ENCODE measurements at places on chromosomes 6 and 20.
A peak's percentile ranks its signal among the peaks of the same experiment; 100 is the strongest.

DNA sequence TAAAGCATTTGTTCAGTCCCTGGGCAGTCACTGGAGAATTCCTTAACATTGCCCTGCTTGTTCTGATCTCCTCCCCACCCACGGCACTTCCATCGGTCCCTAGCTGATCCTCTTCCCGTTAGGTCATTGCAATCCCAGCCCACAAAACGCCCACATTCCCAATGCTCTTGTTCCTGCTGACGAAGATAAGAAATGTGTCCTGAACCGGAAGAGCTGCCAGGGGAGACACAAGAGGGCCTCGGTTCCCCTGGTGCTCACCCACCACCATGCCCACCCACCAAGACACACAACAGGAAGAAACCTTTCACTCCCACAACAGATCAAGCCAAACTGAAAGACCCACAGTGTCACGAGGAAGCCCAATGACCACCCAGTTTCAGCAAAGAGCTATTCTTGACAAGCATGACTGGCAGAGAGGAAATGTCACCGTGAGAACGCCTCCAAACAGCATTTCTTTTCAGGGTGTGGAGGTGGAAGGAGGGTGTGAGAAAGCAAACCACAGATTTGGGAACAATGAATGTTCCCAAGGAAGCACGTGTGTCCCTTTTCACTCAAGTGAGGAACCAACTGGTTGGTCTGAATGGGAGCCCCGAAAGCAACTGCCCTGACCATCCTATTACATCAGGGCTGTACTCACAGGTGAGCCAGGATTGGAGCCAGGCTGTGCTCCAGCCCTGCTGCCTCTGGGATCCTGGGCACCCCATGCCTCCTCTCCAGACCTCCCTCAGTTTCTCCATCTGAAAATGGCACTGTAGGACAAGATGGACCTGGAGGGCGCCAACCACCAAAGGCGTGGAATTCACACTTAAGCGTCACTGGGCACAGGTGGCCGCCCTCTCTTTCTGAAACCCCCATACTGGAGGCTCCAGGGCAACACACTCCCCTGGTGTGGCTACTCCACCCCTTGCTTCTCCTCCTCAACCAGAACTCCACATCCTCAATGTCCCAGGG is 97.5 kb downstream of the ZMYND8 start:
- peak; percentile 29 for DNase-seq

GRCh38 chr6:100194535-100194934 is 200.5 kb upstream of the MCHR2 start:
- DNase-seq = no peak

GRCh38 chr6:14372734-14373489 is 255.3 kb downstream of the CD83 start:
- no peak for DNase-seq

- no peak for DNase-seq
Measured at GRCh38 chr6:167435209-167435728, 110.4 kb downstream of the TTLL2 start.

DNA sequence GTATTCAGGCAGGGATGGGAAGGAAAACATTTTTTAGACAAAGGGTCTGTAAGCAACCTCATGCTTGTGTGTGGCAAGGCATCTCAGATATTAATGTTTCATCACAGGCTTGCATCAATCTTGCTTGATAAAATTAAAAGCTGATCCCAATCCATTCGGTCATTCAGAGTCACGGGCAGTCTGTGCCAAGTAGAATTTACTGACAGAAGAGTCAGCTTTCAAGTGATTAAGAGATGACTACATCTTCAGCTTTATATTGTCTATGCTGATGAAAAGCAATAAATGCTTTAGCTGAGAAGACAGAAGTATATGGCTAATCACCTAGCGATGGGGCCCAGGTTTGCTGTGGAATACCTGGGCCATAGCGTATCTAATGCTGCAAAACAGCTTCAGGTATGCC is 3.5 kb downstream of the PLEKHG1 start:
- DNase-seq = no peak

DNA sequence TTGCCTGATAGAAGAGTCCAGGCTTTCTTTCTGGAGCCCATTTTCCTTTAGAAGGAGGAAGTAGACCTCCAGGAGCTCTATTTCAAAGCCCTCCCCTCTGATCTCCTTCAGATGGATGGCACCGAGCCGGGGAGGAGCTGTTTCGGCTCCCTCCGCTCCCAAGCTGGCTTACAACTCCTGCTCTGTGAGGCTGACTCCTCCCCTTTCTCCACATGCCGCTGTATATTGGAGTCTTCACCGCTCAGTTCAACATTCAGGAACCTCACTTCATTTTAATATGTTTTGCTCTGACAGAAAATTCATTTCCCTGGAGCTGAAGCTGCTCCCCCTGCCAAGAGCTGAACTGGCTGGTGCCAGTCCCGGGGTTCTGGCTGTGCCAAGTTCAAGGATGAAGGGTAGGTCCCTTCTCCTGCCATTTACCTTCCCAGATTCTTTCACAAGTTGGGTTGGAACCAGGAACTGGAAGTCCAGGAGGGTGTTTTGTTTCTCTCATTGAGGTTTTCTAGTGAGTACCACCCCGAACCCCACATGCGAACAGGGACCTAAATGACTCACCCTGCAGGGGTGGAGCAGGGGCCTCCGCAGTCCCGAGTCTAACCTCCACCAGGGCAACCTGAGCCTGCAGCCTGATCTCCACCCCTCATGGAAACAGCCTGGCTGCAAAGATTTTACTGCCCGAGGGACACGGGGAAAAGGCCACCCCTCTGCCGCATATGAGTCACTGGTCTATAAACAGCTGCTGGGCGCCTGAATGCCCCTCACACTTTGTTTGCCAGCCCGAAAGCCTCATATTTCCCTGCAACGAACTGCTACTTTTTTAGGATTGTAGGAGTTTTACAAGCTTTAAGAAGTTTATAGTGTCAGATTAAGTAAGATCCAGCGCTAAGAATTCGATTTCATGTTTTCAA is 68.6 kb upstream of the FOXA2 start:
- no peak for DNase-seq

- DNase-seq = no peak
Measured at GRCh38 chr6:15331143-15331542, 85.3 kb downstream of the JARID2 start.

- no peak for DNase-seq
Measured at GRCh38 chr6:134152767-134153485, 100.5 kb upstream of the SLC2A12 start.

DNA sequence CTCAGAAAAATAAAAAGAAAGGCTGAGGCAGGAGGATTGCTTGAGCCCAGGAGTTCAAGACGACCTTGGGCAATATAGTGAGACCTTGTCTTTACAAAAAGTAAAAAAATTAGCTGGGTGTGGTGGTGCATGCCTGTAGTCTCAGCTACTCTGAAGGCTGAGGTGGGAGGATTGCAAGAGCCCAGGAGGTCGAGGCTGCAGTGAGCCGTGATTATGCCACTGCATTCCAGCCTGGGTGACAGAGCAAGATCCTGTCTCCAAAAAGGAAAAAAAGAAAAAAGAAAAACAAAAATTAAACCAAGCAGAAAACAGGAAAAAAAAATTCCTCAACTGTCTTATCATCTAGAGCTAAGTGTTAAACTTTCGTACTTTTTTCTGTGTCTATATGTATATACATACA is 12.4 kb upstream of the SRSF3 start:
- no peak for DNase-seq

- DNase-seq = no peak
Measured at GRCh38 chr20:51182571-51182970, 159.7 kb upstream of the KCNG1 start.

DNA sequence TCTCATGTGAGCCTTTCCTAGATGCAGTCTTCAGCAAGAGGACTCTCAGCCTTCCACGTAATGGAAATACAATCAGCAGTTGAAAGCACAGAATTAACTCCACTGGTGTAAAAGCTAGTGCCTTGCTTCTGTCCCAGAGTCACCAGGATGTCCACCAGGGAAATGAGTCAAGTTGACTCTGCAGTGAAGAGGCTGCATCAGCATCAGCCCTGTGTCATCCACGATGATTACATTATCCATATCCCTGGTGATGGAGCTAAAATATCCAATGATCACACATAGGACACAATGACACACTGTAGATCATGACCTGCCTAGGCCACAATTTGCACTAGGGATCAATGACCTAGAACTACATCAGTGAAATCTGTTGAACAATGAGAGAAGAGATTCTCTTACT is 262.4 kb downstream of the ERMARD start:
- no peak for DNase-seq

GRCh38 chr6:49915035-49915434 is 48.7 kb upstream of the CRISP1 start:
- DNase-seq = no peak

GRCh38 chr20:35039846-35040489 is 52.6 kb downstream of the TRPC4AP start:
- DNase-seq = no peak

DNA sequence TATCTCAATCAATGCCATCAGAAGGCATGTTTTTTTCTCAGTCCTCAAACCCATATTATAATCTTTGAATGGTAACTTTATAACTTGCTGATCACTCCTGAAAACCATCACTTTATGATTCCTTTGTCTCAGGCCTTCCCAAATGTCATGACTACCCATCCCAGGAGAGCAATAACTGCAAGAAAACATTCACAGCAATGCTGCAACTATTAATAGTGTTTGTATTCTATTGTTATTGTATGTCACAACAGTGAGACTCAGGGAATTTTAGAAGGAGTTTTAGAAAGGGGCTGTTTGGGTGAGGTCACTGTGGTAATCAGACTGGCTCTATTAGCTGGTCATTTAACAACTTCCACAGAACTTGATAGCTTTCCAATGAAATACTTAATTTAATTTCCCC is 301.4 kb upstream of the TBX18 start:
- no peak for DNase-seq

DNA sequence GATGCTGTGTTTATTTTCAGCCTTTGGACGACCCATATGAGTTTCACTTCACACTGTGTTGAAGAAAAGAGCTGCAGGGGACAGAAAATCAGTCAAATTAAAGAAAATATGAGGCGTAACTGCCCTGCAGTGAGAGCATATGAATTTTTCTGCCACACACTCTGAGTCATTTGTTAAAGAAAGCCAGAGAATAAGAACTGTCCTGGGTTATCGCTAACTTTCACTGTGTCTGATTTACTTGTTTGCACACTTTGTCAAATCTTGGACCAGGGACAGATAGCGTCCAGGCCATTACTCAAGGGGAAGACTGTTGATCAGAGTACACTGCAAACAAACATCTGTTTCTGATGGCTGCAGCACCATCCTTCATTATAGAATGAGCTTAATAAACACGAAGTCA is 126.8 kb upstream of the AGPAT4 start:
- no peak for DNase-seq

- DNase-seq = no peak
Measured at GRCh38 chr6:82988930-82989351, 76.7 kb downstream of the UBE3D start.

GRCh38 chr6:52566201-52566600 is 10.7 kb downstream of the TRAM2 start:
- DNase-seq = no peak

DNA sequence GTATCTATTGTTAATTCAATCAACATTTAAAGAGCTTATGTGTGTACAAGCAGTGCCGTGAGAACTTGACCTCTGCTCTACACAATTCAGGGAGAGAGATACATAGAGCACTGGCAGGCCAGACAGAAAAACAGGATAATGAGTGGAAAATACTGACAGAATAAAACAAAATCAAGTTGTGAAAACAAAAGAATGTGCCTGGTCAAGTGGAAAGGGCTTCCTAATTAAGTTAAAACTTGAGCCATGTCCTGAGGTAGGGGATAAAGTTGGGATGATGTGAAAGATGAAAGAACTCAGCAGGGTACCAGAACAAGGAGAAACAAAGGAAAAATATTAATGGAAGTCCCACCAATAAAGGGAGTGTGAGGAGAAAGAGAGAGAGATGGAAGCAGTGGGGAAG is 672.8 kb downstream of the GRIK2 start:
- DNase-seq = no peak

DNA sequence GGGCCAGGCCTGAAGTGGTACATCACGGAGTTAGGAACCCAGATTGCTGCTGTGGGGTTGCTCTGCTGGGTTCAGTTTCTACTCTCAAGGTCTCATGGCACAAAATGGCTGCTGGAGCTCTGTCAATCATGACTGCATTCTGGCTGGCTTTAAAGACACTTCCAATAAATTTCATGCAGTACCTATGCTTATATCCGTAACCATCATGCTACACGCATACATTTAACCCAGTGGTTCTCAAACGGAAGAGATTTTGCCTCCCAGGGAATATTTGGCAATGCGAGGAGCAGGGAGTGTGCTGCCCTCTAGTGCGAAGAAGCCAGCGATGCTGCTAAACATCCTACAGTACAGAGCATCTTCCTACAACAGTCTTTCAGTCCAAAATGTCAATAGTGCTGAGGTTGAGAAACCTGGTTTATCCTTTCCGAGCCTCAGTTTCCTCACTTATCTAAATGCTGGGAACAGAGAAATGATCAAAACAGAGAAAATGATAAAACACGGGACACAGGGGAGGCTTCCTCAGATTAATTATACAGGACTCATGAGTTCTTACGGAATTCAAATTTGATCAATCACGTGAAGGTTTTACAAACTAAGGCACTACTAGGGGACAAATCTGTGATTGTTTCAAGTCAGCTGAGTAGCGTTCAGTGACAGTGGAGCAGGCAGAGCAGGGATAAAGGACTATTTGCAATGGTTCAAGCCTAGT is 9.6 kb upstream of the SLC2A10 start:
- no peak for DNase-seq
